ENCODE measurements at places on chromosomes 3 and 15. TPM values are rescaled to one million over a fixed set of nuclear protein-coding genes. Genes with fewer than 3 reads are reported as not detected.

DNA sequence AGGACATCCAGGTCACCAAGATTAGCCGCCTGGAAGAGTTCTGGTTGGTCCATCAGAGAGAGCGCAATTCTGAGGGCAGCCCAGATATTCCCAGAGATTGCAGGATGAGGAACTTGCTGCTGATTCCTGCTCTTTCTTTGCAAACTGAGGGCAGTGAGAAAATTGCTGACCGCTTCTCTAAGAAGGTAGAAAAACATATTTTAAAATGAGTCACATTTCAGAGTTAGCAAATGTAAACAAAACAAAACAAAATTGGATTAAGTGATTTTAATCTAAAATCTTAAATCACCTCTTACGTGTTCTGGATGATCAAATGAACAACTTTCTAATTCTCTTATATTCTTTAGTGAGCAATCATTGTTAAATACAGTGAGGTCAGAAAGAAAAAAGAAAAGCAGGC lies 149.0 kb downstream of the USP13 start:
- peaks cover 6% of the 10 kb centered on the region for H3K27me3 ChIP-seq
- no peak overlapping the region for H3K27ac ChIP-seq
- H3K4me1 ChIP-seq: no peaks in the 10 kb centered on the region
- DNase-seq: no peak
- H3K36me3 ChIP-seq: no peaks in the 10 kb centered on the region

GRCh38 chr3:110779581-110779980 lies 292.0 kb upstream of the NECTIN3 start:
- H3K27ac ChIP-seq: no peak overlapping the region
- H3K4me3 ChIP-seq: no peak overlapping the region
- H3K4me1 ChIP-seq: no peaks in the 10 kb centered on the region
- H3K27me3 ChIP-seq: no peaks in the 10 kb centered on the region
- no peak for DNase-seq
- no peaks in the 10 kb centered on the region for H3K36me3 ChIP-seq

GRCh38 chr3:195071011-195071728 lies 199.8 kb downstream of the XXYLT1 start:
- no peaks in the 10 kb centered on the region for H3K4me1 ChIP-seq
- no peaks in the 10 kb centered on the region for H3K27me3 ChIP-seq
- H3K4me3 ChIP-seq: no peak overlapping the region
- no peak overlapping the region for H3K27ac ChIP-seq

DNA sequence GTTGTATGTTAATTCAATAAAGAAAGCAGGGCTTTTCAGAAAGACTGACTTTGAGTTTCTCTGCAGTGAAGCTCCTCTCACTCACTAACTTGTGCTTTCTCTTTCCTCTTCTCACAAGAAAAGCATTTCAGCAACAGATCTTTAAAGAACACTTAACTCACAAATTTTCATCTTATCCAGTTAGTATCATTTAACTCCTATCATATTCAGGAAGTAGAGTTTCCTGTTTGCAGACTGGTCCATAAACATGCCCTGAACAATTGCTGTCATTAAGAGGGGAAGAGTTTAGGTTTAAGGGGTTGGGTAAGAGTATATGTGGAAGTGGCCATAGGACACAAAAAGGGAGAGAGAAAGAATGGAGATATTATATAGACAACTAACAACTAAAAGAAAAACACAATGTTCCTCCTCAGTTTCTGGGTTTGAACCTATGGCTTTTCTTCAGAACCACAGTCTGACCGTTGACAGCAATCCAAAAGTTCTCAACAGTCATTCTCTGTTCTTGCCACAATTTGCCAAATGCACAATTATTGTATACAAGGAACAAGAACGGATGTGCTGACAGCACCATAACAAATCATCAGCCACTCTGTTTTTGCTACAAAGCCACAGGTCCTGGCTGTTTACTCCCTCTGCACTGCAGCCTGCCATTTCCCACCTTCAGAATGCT lies 63.9 kb downstream of the CHAC1 start:
- DNase-seq: no peak
- H3K4me1 ChIP-seq: no peaks in the 10 kb centered on the region
- no peaks in the 10 kb centered on the region for H3K27me3 ChIP-seq
- H3K4me3 ChIP-seq: no peak overlapping the region

DNA sequence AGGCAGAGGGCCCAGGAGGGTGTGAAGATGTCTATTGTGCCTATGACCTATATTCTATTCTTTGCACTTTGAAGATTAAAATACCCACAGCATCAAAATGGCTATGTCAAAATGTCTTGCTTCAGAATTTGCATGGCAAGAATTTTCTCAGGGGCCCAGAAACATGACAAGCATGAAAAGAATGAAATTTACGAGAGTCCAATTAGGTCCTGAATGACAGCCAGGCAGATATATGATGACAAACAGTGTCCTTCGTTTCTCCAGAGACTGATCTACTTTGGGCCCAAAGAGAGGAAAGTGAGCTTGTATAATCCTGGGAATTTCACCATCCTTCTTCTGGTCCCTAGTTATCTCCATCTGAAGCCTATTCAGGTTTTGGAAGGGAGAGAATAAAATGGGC lies 609.9 kb downstream of the FHIT start:
- no peak overlapping the region for H3K27ac ChIP-seq
- H3K4me3 ChIP-seq: no peak overlapping the region
- no peaks in the 10 kb centered on the region for H3K27me3 ChIP-seq
- no peaks in the 10 kb centered on the region for H3K4me1 ChIP-seq

The CFAP100 gene
- not detected for total RNA-seq

The SGO1 gene
- total RNA-seq: 37.7 TPM

The SLC22A13 gene
- 0.49 TPM for total RNA-seq

Measured in K562 (cell line).